ENCODE measurements at places on chromosomes 1 and 21.

- no peak for DNase-seq
Measured at GRCh38 chr1:238296371-238296770, 405.6 kb upstream of the ZP4 start.

DNA sequence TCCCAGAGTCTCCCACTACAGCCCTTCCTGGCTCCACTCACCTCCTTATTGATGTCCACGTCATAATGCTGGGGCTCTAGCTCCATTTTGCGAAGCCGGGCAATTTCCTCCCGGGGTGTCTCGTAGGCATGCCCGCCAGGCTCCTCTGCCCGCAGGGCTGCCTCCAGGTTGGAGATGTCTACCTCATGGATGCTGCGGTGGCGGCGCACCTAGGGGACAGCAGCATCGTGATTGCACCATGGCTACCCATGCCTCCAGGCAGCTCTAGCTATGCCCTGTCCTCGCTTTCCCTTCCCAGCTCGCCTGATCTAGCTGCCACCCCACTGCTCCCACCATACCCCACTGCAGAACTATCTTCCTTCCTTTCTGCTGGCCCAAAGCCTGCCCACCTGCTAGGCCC lies 15.1 kb upstream of the GOLT1A start:
- no peak for DNase-seq

DNA sequence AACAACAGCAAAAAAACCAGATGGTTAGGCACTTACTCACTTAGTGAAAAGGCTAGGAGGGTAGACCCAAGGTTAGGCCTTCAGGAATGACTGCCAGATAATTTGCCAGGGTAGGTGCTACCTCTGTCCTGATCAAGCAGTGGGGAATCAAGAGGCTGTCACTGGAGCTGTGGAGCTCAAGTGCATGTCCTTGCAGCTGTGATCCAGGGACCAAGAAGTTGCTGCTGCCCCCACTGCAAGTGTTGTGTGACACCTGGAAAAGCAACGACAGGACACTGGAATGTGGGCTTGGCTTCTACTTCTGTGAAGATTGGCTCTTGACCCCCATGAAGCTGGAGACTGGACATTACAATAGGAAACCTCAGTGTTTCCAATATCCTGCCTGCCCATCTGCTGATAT lies 72.1 kb downstream of the PEX14 start:
- DNase-seq, result no peak

DNA sequence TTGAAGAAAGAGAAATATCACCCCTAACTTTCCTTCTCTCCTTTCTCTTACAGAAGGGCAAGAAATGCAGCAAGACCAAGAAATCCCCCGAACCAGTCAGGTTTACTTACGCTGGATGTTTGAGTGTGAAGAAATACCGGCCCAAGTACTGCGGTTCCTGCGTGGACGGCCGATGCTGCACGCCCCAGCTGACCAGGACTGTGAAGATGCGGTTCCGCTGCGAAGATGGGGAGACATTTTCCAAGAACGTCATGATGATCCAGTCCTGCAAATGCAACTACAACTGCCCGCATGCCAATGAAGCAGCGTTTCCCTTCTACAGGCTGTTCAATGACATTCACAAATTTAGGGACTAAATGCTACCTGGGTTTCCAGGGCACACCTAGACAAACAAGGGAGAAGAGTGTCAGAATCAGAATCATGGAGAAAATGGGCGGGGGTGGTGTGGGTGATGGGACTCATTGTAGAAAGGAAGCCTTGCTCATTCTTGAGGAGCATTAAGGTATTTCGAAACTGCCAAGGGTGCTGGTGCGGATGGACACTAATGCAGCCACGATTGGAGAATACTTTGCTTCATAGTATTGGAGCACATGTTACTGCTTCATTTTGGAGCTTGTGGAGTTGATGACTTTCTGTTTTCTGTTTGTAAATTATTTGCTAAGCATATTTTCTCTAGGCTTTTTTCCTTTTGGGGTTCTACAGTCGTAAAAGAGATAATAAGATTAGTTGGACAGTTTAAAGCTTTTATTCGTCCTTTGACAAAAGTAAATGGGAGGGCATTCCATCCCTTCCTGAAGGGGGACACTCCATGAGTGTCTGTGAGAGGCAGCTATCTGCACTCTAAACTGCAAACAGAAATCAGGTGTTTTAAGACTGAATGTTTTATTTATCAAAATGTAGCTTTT lies 2.4 kb downstream of the CCN1 start:
- no peak for DNase-seq

DNA sequence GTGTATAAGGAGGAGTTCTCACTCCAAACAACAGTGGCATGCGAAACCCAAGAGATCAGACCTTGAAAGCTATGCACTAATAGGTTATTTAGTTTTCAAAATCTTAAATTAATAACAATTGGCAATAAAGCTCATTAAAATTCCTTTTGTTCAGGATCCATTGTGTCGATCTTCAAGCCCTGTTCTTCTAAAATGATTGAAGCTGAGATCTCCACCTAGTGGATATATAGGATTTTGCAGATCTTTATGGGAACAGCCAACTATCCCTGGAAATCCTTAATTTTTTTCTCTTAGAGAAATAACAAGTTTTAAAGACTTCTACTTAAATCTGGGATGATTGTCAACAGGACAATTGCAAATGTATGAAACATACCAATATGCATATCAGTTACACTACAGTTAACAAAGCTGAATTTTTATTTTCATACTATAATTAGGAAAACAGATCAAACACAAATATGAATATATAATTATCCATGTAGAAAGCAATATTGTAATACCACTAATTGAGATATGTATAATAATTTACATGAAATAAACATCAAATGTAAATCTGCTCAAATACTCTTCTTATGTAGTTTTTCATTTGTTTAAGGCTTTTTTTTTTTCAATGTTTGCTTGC lies 43.3 kb downstream of the LRRC53 start:
- DNase-seq, result no peak

- DNase-seq, result no peak
Measured at GRCh38 chr1:92701147-92701546, 83.8 kb downstream of the EVI5 start.

GRCh38 chr1:210686841-210687240 lies 358.1 kb downstream of the HHAT start:
- DNase-seq, result no peak

- DNase-seq, result no peak
Measured at GRCh38 chr1:182777386-182777785, 12.2 kb upstream of the NPL start.

- no peak for DNase-seq
Measured at GRCh38 chr1:33462405-33463164, 9.9 kb upstream of the ZSCAN20 start.

Data from neural crest cell (in vitro differentiated cells).